Natural killer cell (primary cell): ENCODE measurements at places on chromosomes 4 and X. TPM values are rescaled to one million over a fixed set of nuclear protein-coding genes. Genes with fewer than 3 reads are reported as not detected.
A peak's percentile ranks its signal among the peaks of the same experiment; 100 is the strongest.

Gene PGAM4
- not detected for total RNA-seq

Gene PTPN13
- total RNA-seq = 0.20 TPM

Gene NPFFR2
- not detected for total RNA-seq

Gene PDZD4
- total RNA-seq = 157 TPM

Gene MND1
- total RNA-seq = 0.33 TPM

Gene GUCY1B1
- 4.0 TPM for total RNA-seq

Gene TMEM33
- total RNA-seq = 37.4 TPM

Gene CSAG3
- not detected for total RNA-seq

DNA sequence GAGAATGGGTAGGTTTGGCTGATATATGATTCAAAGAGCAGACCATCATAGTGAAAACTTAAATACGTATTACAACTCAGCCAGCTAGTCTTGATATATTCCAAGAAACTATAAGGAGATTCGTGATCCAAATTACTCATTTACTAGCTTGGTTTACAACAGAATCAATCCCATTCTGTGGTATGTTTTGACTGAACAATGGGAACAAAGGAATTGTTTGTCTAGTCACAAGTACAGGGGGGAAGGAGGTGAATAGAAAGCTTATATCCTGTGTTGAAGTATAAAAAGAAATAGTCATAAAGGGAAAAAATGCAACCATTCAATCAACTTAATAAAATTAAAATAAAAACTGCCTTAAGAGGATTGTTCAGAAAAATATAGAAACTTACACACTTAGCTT lies 17.0 kb downstream of the C4orf54 start:
- H3K27me3 ChIP-seq = peaks cover 2% of the 10 kb centered on the region
- H3K4me3 ChIP-seq = no peak overlapping the region
- H3K4me1 ChIP-seq = no peaks in the 10 kb centered on the region
- no peak for DNase-seq
- no peak overlapping the region for H3K27ac ChIP-seq
- no peaks in the 10 kb centered on the region for H3K36me3 ChIP-seq

- no peak for DNase-seq
- no peaks in the 10 kb centered on the region for H3K27me3 ChIP-seq
Observed at GRCh38 chr4:74969507-74970474, 36.9 kb downstream of the PARM1 start.

GRCh38 chr4:69876071-69876470 lies 16.1 kb upstream of the SULT1E1 start:
- DNase-seq = no peak
- no peak overlapping the region for H3K27ac ChIP-seq
- H3K4me3 ChIP-seq = no peak overlapping the region
- H3K36me3 ChIP-seq = no peaks in the 10 kb centered on the region
- no peaks in the 10 kb centered on the region for H3K27me3 ChIP-seq

- H3K4me3 ChIP-seq = no peak overlapping the region
- H3K36me3 ChIP-seq = no peaks in the 10 kb centered on the region
- no peaks in the 10 kb centered on the region for H3K4me1 ChIP-seq
- no peaks in the 10 kb centered on the region for H3K27me3 ChIP-seq
- DNase-seq = no peak
- H3K27ac ChIP-seq = no peak overlapping the region
Observed at GRCh38 chr4:29632199-29632598, 1088.0 kb upstream of the PCDH7 start.

DNA sequence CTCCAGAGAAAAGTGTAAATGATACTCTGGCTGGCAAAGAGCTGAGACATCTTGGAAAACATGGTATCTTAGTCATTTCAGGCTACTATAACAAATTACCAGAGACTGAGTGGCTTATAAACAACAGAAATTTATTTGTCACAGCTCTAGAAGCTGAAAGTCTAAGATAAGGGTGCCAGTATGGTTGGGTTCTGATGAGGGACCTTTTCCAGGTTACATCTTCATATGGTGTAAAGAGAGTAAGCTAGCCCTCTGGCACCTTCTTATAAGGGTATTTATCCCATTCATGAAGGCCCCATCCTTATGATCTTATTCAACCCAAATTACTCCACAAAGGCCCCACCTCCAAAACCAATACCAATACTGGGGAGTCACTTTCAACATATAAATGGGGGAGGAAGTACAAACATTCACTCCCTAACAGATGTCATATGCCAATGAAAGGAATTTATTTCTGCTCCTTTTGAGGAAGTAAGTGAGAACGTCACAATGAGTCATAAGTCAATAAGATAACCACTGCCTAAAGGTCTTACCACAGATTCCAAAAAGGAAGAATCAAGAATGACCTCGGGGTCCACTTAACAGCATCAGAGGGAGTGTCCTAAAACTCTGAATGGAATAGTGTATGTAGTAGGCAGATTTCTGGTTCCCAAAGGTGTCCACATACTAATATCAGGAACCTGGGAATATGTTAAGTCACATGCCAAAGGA lies 246.6 kb downstream of the OPHN1 start:
- H3K4me3 ChIP-seq = no peak overlapping the region
- H3K27ac ChIP-seq = no peak overlapping the region
- no peaks in the 10 kb centered on the region for H3K4me1 ChIP-seq
- H3K36me3 ChIP-seq = no peaks in the 10 kb centered on the region

DNA sequence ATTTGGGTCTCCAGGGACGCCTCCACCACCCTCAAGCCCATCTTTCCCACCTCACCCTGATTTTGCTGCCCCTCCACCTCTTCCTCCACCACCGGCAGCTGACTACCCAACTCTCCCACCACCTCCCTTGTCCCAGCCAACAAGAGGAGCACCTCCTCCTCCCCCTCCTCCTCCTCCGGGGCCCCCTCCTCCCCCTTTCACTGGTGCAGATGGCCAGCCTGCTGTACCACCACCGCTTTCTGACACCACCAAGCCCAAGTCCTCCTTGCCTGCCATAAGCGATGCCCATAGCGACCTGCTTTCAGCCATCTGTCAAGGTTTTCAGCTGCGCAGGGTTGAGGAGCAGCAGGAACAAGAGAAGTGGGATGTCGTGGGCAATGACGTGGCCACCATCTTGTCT lies 32.4 kb upstream of the ZNF81 start:
- no peaks in the 10 kb centered on the region for H3K4me1 ChIP-seq
- H3K27ac ChIP-seq = no peak overlapping the region
- no peaks in the 10 kb centered on the region for H3K27me3 ChIP-seq
- no peak overlapping the region for H3K4me3 ChIP-seq
- H3K36me3 ChIP-seq = no peaks in the 10 kb centered on the region

- no peak overlapping the region for H3K4me3 ChIP-seq
- no peak for DNase-seq
- no peaks in the 10 kb centered on the region for H3K27me3 ChIP-seq
- H3K4me1 ChIP-seq = no peaks in the 10 kb centered on the region
Observed at GRCh38 chrX:70208479-70208878, 26.0 kb upstream of the AWAT1 start.

GRCh38 chr4:11565213-11565612 lies 136.5 kb upstream of the HS3ST1 start:
- no peak for DNase-seq
- no peaks in the 10 kb centered on the region for H3K4me1 ChIP-seq
- no peaks in the 10 kb centered on the region for H3K27me3 ChIP-seq
- no peak overlapping the region for H3K4me3 ChIP-seq
- H3K27ac ChIP-seq = no peak overlapping the region

- H3K27ac ChIP-seq = no peak overlapping the region
- DNase-seq = no peak
- H3K36me3 ChIP-seq = no peaks in the 10 kb centered on the region
- no peaks in the 10 kb centered on the region for H3K4me1 ChIP-seq
- H3K4me3 ChIP-seq = no peak overlapping the region
Observed at GRCh38 chrX:15976396-15976795, 121.8 kb upstream of the AP1S2 start.

- H3K27me3 ChIP-seq = no peaks in the 10 kb centered on the region
- H3K27ac ChIP-seq = no peak overlapping the region
- no peak for DNase-seq
Observed at GRCh38 chr4:80179637-80180161, 17.6 kb upstream of the PRDM8 start.

- DNase-seq = no peak
- no peak within 1 kb of the TSS for H3K27ac ChIP-seq
- H3K4me3 ChIP-seq = no peak within 1 kb of the TSS
- no peaks in the 10 kb centered on the region for H3K27me3 ChIP-seq
Observed at GRCh38 chrX:71667328-71668247, at the start of gene LOC101059915. LOC101059915 (plus strand) TSS chrX:71667546.

- H3K4me3 ChIP-seq = no peak overlapping the region
- H3K27ac ChIP-seq = no peak overlapping the region
- H3K27me3 ChIP-seq = no peaks in the 10 kb centered on the region
- H3K36me3 ChIP-seq = no peaks in the 10 kb centered on the region
- peaks cover 7% of the 10 kb centered on the region for H3K4me1 ChIP-seq
- DNase-seq = no peak
Observed at GRCh38 chr4:152556834-152557233, 20.9 kb upstream of the FBXW7 start.

DNA sequence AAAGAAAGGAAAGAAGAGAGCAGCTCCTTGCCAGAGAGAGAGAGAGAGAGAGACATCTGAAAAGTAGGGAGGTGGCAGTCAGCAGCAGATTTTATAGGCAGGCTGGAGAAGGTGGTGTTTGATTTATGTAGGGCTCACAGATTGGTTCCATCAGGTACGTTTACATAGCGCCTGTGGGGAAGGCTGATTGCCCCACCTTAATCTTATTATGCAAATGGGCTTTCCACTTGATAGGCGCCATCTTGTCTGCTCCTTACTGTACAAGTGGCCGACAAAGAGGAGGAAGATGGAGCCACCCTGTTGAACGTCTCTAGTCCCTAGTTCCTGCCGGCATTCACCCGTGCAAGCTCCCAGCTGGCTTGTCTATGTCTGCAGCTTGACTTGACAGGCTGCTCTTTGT lies 49.1 kb upstream of the DHRSX start:
- no peaks in the 10 kb centered on the region for H3K4me1 ChIP-seq
- H3K4me3 ChIP-seq = no peak overlapping the region
- DNase-seq = no peak
- H3K36me3 ChIP-seq = no peaks in the 10 kb centered on the region
- no peaks in the 10 kb centered on the region for H3K27me3 ChIP-seq
- H3K27ac ChIP-seq = no peak overlapping the region

DNA sequence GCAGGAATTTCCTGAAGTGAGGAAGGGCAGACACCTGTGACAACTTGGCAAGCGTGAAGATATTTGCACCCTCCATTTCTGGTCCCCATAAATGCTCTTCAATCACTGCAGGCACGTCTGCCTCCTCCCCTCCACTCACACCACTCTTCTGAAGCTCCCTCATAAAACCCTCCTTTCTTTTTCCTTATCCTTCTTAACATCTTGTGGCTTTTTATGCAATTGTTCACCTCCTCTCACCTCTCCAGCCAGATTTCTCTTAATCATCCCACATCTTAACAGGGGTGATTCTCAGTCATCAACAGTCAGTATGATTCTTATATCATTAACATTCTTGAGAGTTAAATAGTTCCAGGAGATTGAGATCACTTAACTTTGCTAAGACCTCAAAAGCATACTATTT lies 277.4 kb downstream of the SPRY1 start:
- H3K36me3 ChIP-seq = no peaks in the 10 kb centered on the region
- H3K27ac ChIP-seq = no peak overlapping the region
- H3K27me3 ChIP-seq = no peaks in the 10 kb centered on the region
- DNase-seq = no peak
- H3K4me1 ChIP-seq = peaks cover 3% of the 10 kb centered on the region
- H3K4me3 ChIP-seq = no peak overlapping the region

DNA sequence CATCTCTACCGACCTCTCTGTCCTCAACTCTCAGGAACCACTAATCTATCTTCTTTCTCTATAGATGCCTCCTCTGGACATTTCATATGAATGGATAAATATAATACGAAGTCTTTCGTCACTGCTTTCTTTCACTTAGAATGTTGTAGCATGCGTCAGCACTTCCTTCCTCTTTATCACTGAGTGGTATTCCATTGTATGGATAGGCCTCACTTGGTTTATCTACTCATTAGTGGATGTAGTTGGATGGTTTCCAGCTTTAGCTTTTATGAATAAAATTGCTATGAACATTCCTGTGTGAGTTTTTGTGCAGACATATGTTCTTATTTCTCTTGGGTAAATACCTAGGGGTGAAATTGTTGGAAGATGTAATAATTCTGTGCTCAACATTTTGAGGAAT lies 528.2 kb upstream of the FAT1 start:
- no peak overlapping the region for H3K4me3 ChIP-seq
- no peak for DNase-seq
- no peaks in the 10 kb centered on the region for H3K27me3 ChIP-seq
- H3K4me1 ChIP-seq = no peaks in the 10 kb centered on the region
- H3K27ac ChIP-seq = no peak overlapping the region

GRCh38 chrX:16258882-16259281 lies 91.6 kb downstream of the MAGEB17 start:
- H3K4me3 ChIP-seq = no peak overlapping the region
- H3K36me3 ChIP-seq = no peaks in the 10 kb centered on the region
- no peaks in the 10 kb centered on the region for H3K27me3 ChIP-seq
- no peak overlapping the region for H3K27ac ChIP-seq
- H3K4me1 ChIP-seq = no peaks in the 10 kb centered on the region
- DNase-seq = no peak

DNA sequence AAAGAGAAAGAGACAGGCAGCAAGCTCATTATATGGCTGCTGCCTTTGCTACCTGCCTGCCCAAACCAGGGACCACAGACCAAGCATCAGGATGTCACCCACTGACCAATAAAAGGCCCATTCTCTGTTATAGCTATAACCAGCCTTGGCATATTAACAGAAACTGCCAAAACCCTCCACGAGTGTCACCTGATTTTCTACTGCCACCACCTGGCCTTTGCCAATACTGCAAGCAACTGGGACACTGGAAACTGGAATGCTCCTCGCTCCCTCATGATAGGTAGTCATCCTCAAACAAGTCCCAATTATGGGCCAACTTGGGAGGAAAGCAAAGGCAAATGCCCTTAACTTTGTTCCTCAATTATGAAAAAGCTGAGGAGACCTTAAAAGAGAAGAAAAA lies 76.0 kb downstream of the SPIN4 start:
- no peak overlapping the region for H3K27ac ChIP-seq
- H3K4me1 ChIP-seq = no peaks in the 10 kb centered on the region
- peak; percentile 5 for DNase-seq
- H3K4me3 ChIP-seq = no peak overlapping the region

DNA sequence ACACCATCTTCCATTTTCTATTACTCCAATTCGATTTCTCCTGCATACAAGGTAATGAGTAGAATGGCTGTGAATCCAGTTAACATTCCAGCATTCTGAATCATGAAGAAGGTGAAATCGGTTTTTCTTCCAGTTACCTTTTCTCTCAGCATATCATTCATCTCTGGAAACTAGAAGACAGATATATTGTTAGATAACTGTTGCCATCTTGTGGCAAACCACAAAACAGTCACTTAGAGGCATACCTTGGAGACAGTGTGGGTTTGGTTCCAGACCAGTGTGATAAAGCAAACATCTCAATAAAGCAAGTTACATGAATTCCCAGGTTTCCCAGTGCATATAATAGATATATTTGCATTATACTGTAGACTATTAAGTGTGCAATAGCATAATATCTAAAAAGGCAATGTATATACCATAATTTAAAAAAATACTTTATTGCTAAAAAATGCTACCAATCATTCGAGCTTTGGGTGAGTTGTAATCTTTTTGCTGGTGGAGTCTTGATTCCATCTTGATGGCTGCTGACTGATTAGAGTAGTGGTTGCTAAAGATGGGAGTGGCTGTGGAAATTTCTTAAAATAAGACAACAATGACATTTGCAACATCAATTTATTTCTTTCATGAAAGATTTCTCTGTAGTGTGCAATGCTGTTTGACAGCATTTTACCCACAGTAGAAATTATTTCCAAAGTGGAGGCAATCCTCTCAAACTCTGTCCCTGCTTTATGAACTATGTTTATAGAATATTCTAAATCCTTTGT lies 82.1 kb downstream of the SLC39A8 start:
- no peaks in the 10 kb centered on the region for H3K4me1 ChIP-seq
- no peak overlapping the region for H3K27ac ChIP-seq
- DNase-seq = peak; percentile 53
- H3K4me3 ChIP-seq = no peak overlapping the region

GRCh38 chr4:38621028-38621684 lies 42.8 kb upstream of the KLF3 start:
- no peak overlapping the region for H3K4me3 ChIP-seq
- no peak overlapping the region for H3K27ac ChIP-seq
- H3K36me3 ChIP-seq = no peaks in the 10 kb centered on the region
- DNase-seq = no peak
